CD8-positive, alpha-beta T cell (primary cell): ENCODE measurements at places on chromosomes 3 and 15.

DNA sequence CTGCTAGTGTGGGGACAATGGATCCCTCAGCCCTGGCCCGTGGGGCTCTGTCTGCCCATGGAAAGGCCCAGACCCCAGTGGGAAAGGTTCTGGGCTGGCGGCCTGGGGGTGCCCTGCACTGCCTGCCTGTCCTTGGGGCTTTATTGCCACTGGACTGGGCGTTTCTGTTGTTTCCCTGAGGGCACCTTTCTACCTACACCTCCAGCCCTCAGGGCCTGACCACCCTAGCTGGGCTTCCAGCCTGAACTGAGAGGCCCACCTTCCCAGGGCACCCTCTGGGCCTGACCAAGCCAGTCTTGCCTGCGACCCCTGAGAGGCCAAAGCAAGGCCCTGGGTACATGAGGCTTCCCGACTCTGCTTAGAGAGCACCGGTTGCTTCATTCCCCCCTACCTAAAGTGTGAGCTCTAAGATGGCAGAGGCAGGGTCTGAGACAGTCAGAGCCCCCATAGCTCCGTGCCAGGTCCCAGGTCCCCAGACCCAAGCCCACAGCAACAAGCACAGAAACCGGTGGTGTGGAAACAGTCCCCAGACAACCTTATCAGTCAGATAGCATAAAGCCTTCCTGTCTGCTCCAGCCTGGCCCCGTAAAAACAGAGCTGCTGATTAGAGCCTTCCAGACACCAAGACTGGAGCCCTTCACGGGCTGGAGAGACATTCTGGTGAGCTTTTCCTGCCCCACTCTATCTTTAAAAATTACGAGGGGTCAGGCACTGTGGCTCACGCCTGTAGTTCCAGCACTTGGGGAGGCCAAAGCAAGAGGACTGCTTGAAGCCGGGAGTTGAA is 102.8 kb downstream of the CHSY1 start:
- DNase-seq, result no peak

DNA sequence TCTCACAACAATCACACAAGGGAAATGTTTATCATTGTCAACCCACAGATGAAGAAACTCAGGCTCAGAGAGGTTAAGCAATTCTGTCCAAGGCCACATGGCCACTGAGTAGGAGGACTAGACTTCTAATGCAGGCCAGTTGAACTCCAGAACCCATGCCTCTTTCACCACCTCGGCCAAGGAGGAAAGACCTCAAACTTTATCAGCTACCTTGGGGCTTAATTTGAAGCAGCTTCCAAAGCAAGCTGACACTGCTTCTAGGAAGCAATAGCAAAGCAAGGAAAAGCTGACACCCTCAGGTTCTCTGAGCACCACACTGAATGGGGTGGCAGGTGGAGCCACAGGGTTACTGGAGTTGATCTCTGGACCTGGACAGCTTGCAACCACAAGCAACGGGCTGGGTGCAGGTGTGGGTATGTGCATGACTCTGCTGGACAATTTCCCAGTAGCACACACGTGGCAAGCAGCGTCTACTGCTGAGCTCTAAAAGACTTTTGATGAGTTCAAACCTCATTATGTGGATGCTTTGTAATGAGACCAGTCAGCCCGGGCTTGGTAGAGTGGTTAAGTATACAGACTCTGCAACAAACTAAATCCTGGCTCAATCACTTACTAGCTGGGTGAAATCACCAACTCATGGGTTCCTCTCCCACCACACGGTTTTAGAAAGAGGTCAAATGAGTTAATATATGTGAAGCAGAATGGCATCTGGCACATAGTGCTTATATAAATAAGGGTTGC is 23.1 kb downstream of the CCNL1 start:
- DNase-seq, result no peak

DNA sequence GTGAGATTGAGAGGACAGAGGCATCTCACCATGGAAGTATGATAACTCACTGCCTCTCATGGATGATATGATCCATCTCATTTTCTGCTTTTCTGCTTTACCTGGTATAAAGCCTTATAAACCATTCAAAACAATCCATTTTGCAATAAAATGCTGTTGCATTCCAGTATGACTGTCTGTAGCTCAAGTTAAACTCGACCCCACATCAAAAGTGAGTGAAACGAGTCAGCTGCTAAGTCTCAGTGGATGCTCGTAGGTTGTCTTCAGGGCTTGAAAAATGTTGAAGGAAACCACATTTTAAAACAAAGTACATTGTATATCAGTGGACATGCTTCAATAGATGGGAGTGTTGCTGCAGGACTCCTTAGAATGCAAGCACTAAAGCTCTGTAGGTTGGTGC is 839.0 kb downstream of the TUSC7 start:
- DNase-seq, result no peak

DNA sequence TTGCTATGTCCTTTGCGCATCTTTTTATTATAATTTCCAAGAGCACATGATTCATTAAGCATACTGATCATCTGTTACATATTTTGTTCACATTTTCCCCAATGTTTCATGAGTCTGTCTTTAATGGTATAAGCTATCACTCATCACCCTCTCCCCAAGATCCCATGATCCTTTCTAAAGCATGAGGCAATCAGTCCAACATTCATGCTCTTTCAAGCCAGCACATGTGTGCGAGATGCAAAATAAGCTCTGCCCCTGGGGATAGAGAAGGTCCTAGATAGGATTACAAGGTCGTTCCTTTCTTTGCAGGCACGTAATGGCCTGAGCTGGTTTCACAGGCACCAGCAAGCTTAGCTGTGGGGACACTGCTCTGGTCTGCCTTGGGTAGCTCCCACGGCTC is 32.2 kb upstream of the B3GNT5 start:
- no peak for DNase-seq

GRCh38 chr3:149441642-149442041 is 32.9 kb upstream of the TM4SF4 start:
- DNase-seq, result no peak

GRCh38 chr3:63969876-63970275 is 53.4 kb downstream of the PSMD6 start:
- no peak for DNase-seq

DNA sequence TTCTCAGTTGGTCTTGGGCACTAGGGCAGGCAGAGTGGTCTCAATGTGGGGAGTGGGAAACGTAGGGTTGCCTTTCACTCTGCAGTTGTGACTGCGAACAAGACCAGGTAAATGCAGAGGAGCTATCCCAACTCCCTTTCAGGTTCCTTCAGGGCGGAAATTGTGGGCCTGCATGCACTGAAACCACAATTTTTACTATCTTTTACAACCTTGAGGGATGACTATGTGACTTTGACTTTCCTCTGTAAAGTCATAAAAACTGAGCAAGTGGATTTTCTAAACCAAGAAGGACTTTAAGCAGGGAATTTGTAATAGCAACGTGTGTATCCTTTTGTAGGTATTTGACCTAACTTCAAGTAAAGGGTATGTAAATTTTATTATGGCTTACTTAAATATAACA is 171.4 kb upstream of the CADPS start:
- no peak for DNase-seq

DNA sequence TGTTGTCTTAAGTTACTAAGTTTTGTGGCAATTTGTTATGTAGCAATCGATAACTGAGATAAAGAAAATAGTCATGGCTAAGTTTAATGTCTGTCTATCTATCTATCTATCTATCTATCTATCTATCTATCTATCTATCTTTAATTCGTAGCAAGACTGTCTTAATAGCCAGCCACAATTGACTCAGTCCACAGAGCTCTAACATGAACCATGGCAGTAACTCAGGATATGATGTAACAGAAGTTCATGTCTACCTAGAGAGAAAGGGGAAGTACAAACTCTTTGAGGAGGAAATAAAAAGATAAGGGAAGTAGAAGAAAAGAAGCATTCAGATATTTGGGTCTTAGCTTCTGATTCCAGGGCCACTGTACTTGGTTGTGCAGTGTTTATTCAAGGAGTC is 61.5 kb upstream of the FNDC3B start:
- DNase-seq, result no peak

DNA sequence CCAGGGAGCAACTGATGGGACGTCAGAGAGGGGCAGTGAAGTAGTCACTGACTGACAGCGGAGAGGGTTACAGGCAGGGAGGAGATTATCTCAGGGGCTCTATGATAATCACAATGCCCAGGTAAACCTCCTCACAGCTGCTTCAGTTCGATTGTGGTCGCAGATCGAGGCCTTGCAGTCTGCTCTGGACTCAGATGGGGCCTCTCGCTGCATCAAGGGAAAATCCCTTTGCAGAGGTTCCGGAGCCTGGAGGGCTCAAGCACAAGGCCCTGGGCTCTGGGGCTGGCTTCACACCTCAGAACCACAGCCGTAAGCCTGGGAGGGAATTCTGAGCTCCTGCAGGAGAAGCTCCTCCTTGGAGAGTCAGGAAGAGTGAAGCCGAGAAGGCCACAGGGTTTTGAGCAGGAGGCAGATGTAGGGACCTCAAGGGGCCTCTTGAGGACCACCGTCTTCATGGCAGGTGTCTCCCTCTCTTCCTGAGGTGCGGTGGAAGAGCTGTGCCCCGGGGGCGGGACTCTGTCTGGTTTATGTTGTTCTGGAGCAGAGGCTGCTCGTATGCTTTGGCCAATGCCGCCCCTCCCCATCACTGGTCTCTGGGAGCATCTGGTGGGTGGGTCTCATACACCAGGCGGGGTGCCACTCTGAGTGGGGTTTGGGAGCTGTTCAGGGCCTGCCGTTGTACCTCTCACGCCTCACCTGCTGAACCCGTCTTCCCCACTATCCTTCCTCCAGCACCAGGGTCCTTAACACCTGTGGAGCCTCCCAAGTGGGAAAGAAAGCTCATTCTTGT is 19.5 kb upstream of the SNRPA1 start:
- DNase-seq, result no peak

DNA sequence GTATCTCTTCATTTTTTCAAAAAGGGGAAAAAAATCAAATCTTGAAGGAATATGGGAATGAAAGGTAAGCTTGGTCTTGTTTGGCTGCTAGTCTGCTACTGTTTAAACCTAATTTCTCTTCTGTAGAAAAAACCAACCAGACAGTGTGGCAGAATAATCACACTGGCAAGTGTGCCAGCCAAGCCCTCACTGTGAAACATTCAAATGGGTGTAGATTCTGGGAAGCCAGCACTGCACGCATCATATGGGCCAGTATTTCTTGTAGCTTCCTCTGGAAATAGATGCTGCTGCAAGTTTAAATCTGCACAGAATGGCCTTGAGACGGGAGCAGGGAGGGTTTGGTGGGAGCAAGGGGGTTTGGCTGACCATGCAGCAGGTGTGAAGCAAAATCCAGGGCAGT is 62.1 kb downstream of the POMGNT2 start:
- DNase-seq, result no peak
